Muscle of leg (tissue), 16 donors: ENCODE measurements at places on chromosomes 3 and 15. TPM values are rescaled to one million over a fixed set of nuclear protein-coding genes. Genes with fewer than 3 reads are reported as not detected.

Gene IQCH
- 1.6 TPM for total RNA-seq

Gene PSTPIP1
- total RNA-seq: 2.3 TPM

Gene OR4F6
- total RNA-seq: not detected

Gene GRM2
- total RNA-seq: 0.31 TPM

Gene BFSP2
- total RNA-seq: not detected

Gene CIB1
- total RNA-seq: 13.2 TPM

Gene KCNAB1
- total RNA-seq: 4.3 TPM

Gene ARL14
- total RNA-seq: not detected

Gene PPM1M
- 11.6 TPM for total RNA-seq

Gene DNAJA4
- 27.8 TPM for total RNA-seq

Gene RHOV
- 0.13 TPM for total RNA-seq

Gene ZBBX
- 0.13 TPM for total RNA-seq

Gene KIF23
- 16.5 TPM for total RNA-seq

Gene SNX33
- total RNA-seq: 12.3 TPM

Gene CASR
- not detected for total RNA-seq

Gene GTF2A2
- 79.1 TPM for total RNA-seq

Gene PCNP
- total RNA-seq: 59.0 TPM

DNA sequence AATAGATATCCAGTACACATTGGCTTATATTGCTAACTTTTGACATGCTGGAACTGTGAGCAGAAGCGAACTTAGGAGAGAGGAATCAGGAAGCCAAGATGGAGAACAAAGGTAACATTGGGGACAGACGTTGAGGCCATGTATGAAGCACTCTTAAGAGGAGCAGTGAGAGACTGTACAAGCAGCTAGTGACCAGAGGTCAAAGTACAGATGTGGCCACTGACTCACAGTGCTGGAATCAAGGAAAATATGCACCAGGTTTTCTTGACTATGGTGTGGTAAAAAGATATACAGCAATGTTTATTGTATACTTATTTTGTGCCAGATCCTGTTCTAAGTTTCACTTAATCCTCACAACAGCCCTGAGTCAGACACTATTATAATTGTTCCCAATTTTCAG, 2.0 kb upstream of the IL20RB start:
- no peak for DNase-seq

DNA sequence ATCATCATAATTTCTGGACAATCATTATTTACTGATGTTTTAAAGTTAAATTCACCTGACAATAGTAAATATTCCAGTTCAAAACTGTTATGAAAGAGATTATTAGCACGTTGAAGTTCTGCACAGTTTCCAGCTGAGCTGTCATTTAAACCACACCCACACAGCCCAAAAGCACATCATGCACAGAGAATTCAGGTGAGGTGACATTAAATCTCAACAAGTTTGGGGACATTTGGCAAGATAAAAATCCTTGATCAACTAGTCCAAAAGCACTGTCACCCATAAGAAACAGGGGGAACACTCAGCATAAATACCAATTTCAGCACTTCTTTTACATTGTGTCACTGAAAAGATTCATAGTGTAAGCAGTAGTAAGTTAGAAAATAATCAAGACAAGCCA, 6.9 kb downstream of the NCEH1 start:
- no peak for DNase-seq

DNA sequence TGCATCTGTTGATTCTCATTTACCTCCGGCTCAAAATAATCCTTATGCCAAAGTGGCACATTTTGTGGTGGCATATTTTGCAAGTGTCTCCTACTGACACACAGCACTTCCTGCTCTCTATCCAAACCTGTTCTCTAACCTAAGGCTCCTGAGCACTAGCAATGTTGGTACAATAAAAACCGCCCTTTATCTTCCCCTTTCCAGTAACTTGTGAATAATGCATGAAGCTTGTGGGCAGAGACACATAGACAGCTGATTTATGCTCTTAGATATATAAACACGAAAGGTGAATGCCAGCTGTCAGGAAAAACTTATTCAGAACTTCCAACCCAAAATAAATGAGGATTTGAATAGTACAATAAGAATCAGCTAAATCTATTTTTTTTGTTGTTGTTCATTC, 34.6 kb upstream of the ARPIN start:
- DNase-seq: no peak

- DNase-seq: peak; percentile 93
Observed at GRCh38 chr3:188954590-188955208, 217.1 kb upstream of the TPRG1 start.

GRCh38 chr3:197001972-197002700, 27.5 kb downstream of the MELTF start:
- peak; percentile 52 for DNase-seq

GRCh38 chr3:4731543-4732111, 238.5 kb downstream of the ITPR1 start:
- no peak for DNase-seq

DNA sequence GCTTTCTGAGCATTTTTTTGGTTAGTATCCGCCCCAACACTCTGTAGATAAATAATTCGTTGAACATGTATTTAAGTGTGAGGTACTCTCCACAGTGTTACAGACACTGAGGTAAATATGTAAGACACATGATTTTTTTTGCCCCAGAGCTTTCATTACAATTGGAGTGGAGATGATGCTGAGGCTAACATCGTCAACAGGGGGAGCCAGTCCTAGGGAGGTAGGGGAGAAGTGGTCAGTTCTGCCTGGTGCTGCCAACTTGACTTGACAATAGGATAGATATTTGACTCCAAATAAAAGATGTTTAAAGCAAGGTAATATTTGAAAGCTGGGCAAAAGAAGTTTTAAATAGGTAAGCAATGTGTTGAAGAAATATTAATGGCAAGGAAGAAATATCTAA, 295.7 kb downstream of the UNC13C start:
- no peak for DNase-seq

- no peak for DNase-seq
Observed at GRCh38 chr3:186150041-186150830, 41.3 kb upstream of the ETV5 start.

DNA sequence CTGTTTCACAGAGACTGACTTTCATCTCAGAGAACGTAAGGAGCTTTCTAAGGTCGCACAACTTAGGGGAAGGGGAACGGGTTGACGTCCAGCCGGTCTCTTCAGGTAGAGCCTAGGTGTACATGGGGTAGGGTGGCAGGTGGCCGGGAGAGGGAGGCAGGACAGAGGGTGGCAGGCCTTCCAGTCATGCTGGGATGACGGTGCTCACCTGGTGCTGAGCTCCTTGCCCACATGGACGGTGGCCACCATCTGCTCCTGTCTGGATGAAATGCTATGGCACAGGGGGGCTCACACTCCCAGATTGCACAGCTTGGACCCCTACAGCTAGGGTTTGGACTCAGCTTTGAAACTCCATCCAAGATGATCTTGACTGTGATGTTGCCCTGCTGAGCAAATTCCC, 144.5 kb downstream of the ATP10A start:
- DNase-seq: no peak

DNA sequence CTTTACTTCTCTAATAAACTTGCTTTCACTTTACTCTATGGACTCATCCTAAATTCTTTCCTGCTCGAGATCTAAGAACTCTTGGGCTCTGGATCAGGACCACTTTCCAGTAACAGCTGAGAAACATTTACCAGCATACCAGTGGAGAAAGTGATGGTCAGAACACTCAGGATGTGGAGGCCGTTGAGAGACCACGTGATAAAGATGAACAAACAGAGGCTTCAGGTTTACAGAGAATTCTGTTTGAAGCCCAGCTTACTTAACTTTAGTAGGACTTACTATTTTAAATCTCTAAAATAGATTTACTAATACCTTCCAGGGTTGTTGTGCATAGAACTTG, 57.0 kb downstream of the FRMD4B start:
- no peak for DNase-seq

- peak; percentile 62 for DNase-seq
Observed at GRCh38 chr3:59607656-59608055, 557.8 kb upstream of the CFAP20DC start.

DNA sequence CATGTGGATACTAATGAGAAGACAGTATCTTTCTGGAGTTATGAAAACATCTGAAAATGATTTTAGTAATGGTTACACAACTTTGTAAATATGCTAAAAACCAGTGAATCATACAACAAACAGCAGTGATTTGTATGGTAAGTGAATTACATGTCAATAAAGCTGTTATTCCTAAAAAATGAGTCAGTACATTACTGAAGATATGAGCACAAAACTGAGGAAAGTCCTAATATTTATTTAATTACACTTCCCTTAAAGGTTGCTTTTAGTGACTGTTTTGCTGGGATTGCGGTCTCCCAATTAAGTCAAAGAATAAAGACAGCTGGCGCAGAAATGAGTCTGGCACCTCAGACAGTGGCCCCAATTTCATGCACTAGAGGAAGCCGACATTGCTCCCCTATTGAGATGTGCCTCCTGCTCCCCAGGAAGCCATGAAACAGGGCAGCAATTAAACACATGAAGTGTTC, 50.9 kb upstream of the FSIP1 start:
- DNase-seq: no peak

DNA sequence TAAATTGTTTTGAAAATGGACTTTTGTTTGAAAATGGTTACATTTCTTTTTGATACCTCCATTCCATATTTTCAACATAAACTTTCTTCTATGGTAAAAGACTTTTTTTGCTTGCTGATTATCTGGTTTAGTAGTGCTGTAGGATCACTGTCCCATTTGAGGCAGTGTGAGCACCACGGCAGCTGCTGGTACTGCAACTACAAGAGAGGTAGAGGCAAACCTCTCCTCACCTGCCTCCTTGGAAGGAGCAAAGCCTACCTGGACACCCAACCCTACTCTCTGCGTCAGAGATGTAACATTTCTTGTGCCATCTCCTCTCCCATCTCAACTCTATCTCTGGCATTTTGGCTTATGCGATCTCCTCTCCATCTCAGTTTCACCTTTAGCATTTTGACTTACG, 460.1 kb downstream of the SHQ1 start:
- DNase-seq: no peak

DNA sequence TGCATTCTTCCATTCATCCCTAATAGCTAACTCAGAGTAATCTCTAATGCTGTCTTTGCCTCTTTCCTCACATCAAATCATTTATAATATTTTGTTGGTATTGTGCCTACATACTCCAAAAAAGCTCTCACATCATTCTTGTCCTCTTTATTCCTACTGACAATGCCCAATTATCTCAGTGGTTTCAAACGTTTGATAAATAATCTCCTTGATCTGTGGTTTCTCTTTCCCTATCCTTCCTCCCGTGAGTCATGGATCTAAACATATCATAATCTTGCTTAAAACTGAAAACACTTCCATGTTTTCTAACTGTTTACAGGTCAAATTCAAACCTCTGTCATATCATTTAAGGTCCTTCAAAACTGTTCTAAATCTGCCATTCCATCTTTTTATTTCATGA, 115.1 kb downstream of the CNTN6 start:
- no peak for DNase-seq

DNA sequence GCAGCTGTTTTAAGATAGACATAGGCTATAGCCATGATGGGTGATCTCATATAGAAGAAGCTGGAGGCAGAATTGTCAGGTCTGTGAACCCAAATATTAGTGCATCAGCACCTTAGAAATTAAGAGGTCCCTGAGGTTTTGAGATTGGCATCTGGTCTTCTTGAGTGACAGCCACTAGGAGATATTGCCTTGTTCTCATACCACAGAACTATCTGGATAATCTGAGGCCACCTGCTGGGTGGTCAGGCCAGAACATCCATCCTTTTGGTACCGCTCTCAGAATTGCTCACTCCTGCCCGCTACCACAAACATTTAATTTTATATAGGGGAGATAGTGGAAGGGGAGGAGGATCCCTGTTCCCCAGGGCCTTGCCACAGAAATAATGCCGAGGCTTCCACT, 210.6 kb upstream of the ZPLD1 start:
- DNase-seq: peak; percentile 16

DNA sequence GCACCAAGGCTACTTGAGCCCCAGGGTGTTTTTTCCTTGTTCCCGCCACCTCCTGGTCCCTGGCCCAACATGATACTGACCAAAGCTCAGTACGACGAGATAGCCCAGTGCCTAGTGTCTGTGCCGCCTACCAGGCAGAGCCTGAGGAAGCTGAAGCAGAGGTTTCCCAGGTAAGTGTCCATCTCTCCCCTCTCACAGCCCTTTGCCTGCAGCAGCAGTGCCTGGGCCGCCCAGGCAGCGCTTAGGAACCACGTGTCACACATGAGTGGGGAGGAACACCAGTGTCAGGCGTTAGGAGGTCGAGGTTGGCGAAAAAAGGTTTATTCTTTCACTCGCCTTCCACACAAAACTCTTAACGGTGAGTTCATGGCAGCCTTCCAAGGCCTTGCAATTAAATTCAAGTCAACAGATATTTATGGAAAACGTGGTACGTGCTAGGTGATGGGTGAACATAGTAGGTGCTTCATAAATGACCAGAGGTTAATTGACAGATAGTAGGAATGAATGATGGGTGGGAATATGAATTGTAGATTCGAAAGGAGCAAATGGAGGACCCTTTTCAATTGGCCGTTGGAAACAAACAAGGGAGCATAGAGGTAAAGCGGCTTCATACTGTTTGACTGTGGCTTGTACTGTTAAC, 486 bp downstream of the CDIN1 start:
- peak; percentile 62 for DNase-seq

DNA sequence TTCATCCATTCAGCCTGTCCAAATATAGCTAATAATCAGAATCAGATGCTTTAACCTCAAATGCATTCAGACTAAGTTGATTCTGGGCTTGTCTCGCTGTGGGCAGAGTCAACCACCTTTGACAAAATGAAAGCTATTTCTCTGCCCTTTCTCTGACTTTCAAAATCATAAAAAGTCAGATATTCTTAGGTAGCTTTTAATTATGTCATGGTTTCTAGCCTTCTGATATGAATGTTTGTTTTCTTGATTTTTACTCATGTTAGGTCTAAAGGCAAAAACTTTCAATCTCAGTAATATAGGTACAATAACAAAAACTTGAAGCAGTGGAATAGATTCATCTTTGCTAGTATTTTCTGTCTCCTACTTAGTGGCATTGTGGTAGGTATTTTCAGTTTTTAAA, 25.3 kb upstream of the C15orf61 start:
- DNase-seq: no peak

- DNase-seq: no peak
Observed at GRCh38 chr3:169992156-169992555, 25.5 kb downstream of the SEC62 start.

DNA sequence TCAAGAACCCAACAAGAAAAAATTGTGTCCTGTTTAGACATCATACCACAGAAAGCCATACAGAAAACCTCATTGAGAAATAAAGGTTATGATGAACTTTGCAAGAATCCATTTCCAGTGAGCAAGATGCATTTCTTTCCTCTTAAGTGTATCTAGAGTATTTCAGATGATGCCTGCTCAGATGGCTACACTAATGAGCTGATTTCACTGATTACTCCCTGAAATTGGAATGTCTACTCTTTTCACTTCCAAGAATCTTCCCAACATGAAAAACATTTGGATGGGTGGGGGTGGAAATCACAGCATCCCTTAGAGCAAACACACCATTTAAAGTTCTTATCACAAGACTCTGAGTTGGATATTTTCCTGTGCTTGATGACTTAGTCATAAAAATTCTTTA, 41.4 kb upstream of the IL12A start:
- no peak for DNase-seq

GRCh38 chr3:153150991-153151390, 11.0 kb upstream of the RAP2B start:
- DNase-seq: peak; percentile 41

- DNase-seq: peak; percentile 82
Observed at GRCh38 chr15:55742498-55742926, 440 bp downstream of the PRTG start.
